KBM-7 (cell line): ENCODE measurements at places on chromosomes 12 and 14.

GRCh38 chr12:90287585-90287984, 578.9 kb upstream of the ATP2B1 start:
- peak; percentile 5 for DNase-seq

DNA sequence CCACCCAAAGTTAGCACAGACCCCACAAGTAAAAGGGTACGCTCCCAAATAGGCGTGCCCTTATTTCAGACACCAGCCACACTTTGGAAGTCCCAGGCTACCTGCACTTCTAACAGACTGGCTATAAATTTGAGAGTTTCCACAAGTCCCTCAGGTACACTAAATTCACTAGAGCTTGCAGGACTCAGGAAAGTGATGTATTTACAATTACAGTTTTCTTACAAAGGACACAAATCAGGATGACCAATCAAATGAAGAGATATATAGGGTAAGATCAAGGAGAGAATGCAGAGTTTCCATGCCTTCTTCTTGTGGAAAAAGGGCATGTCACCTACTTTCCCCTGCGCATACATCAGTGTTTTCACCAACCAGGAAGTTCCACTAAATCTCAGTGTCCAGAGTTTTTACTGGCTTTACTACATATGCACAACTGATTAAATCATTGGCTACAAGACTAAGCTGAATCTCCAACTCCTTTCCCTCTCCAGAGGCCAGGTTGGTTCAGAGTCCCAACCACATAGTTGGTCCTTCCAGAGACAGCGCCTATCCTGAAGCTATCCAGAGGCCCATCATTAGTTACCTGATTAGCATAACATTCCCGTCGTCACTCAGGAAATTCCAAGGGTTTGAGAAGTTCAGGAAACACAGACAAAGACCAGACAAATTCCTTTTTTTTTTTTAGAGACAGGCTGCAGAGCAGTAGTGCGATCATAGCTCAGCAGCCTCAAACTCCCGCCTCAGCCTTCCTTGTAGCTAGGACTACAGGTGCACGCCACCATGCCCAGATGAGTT, 84.2 kb downstream of the DENND5B start:
- DNase-seq: no peak

DNA sequence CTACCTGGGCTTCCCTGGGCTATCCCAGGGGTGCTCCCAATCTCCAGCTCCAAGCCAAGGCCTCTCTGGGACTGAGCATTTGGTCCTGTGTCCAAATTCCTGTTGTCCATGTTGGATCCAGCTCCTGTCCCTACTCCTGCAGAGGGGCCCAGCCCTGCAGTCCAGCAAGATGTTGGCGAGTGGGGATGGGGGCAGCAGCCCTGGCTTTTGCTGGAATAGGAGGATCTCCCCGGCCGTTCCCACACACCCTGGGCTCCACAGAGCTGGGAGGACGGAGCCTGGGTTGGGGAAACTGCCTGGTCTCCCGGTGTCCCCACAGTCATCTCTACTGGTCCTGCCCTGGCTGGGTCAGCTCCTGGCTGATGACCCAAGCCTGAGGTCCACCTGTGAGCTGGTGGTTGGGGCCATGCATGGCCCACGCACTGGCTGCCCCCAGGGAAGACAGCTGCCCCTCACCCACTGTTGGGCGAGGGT, 219.6 kb upstream of the C14orf180 start:
- no peak for DNase-seq

DNA sequence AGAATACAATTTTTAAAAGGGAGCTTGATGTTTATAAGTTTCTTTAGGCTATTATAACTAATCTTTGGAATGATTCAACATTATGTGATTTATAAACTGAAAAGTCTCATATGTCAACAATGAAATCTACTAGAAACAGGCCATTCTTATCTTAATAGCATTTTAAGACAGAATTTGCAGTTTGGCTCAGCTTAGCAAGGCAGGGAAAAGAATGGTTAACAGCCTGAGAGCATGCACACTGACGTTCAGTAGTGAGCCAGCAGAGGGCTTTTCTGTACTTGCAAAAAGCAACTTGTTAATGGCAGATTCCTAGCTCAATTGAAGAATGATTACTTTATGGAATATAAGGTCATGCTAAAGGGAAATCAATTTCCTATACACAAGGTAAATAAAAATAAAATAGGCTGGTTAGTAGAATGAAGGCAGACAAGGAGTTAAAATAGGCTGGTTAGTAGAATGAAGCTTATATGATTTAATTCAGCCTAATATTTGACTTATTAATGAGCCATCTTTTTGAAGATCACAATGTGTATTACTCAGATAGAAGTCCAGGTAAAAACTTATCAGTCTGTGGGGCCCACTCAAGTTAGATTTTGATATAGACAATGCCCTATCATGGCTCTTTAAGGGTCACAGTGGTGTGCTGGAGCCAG, 95.9 kb downstream of the OTOGL start:
- DNase-seq: peak; percentile 51

DNA sequence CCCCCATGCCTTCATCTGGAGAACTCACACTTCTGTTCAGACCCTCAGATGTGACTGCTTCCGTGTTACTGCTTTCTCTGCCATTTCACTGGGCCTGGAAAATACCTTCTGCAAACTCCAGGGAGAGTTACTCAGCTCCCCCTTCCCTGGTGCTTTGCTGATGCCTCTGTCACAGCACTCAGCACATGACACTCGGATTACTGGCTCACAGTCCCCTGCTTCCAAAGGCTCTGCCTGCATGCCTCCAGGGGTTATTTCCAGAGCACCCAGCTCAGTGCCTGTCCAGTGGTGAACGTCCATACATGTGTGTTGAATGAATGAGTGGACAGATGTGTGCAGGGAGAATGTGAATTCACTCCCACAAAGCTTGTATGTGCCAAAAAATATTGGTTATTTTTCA, 237.2 kb upstream of the FKBP4 start:
- no peak for DNase-seq

GRCh38 chr14:103095210-103095778, 769 bp downstream of the EXOC3L4 start:
- no peak for DNase-seq

- no peak for DNase-seq
Measured at GRCh38 chr12:34604227-34604626, 581.9 kb downstream of the ALG10 start.

DNA sequence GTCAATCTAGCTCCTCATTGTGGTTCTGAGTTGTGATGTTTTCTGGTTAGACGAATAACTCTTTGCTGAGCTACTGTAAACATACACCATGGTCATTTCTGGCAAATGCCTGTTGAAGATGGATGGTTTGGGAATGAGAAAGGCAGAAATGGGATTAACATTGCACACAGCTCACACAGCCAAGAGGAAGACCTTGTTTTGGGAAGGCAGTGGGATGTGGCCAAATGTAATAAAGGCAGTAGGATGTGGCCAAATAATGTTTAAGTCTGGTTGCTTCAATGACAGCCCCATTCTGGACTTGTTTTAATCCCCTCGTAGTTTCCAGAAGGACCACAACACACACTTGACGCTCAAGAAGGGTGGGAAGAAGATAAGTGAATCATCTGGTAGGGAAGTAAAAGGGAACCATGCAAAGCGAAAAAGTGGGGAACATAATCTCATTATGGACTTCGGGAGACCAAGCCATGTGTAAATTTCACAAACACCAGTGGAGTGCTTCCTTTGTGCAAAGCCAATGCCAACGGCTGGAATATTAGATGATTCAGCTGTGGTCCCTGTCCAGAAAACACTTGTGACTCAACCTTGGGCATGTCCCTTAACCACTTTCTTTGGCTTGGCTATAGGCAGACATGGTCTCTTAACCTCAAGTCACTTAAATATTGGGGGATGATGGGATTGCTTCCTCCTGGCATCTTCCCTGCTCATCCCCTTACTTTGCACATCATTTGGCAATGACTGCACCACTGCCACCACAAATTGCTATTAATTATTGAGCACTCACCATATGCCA, 284.4 kb upstream of the CRY1 start:
- no peak for DNase-seq

DNA sequence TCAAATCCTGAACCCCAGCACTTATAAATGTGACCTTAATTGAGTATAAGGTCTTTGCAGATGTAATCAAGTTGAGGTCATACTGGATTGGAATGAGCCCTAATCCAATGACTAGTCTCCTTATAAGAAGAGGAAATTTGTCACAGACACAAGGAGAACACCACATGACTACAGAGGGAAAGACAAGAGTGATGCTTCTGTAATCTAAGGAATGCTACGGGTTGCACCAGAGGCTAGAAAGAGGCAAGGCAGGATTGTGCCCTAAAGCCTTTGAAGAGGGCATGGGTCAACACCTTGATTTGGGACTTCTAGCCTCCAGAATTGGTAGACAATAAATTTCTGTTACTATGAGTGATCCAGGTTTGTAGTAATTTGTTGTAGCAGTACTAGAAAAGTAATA, 135.0 kb downstream of the FOXG1 start:
- no peak for DNase-seq

DNA sequence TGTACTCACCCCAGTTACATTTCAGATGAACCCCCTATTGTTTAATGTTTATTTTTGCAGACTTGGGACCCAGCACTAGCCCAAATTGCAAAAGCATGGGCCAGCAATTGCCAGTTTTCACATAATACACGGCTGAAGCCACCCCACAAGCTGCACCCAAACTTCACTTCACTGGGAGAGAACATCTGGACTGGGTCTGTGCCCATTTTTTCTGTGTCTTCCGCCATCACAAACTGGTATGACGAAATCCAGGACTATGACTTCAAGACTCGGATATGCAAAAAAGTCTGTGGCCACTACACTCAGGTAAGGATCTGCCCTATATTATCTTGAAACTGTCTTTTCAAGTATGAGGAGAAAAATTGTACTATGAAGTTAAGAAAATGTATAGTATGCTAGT, 1.2 kb downstream of the GLIPR1 start:
- peak; percentile 62 for DNase-seq

DNA sequence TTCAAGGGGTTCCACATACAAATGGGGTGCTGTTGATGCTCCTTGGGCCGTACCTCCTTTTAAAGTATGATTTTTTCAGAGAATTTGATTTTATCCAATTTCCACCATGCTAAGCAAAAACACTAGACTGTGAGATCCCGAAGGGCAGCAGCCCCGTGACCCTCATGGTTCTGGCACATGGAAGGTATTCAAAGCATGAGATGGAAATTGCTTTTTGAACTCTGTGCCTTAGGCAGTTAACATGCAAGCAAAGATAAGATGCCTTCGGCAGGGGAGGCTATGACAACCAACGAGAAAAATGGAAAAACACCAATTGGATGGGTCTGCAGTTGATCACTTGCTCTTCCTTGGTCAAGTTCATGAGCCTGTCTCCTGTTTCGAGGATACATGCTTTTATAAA, 120.8 kb upstream of the DIO3 start:
- DNase-seq: no peak

GRCh38 chr12:24952389-24952788, 3.5 kb upstream of the BCAT1 start:
- DNase-seq: no peak

GRCh38 chr12:16622338-16622737, 16.4 kb upstream of the LMO3 start:
- DNase-seq: no peak

GRCh38 chr12:47709671-47710070, 3.8 kb upstream of the RPAP3 start:
- peak; percentile 63 for DNase-seq

DNA sequence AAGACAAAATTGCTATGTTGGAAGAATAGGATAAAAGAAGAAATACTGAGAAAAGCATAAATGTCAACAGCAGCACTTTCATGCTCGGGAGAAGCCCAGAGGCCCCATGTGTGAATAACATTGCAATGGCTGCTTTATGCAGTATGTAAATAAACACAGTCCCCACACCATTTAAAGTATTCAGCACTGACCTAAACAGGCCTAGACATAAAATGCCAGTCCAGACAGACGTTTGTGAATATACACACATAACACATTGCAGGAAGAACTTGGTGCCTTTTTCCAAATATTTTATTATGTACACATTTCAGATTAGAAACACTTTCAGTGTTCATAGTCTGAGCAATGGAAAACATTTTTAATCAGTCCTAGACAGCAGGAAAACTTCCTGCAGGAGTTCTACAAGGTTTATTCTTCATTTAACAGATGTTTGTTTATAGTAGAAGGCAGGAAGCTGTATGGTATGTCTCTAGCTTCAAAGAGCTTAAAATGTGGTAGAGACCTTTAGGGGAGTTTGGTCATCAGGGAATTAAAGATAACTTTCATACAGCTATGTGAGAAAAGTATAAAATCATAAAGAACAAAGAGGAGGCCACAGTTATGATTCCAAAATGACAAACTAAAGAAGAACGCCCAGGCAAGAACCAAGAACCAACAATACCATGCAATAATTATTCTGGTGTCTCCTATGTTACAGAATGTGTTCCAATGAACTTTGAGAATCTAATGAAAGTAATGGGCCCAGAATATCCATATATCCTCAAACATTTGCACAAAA, 30.6 kb upstream of the SLC38A2 start:
- DNase-seq: no peak

DNA sequence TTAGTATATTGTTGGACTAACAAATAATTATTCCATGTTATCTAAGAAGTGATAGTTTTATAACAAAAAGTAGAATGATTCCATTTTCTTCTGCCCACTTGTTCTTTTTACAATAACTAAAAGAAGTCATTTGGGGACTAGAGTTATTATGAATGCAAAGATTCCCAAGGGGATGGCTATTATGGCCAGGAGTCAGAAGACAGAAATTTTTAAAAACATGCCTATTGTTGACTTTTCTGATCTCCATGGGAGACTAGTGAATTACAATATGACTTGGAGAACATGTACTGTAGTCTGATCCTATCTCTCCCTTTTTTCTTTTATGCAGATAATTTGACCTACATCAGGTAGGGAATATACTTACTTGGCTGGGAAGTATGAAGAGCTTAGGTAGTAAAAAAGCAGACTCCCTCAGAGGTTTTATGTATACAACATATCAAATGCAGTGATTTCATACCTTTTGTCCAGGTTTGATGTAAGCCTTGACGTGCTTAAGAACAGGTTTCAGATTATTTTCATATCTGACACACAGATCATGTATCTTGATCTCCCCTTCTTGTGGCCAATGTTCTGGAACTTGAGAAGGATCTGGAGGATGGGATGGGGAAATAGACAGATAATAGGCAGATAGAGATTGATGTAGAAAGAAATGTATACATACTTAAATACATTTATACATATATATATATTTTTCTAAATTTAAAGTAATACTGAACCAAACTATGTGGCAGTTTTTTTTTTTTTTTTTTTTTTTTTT, 41.0 kb upstream of the KCNJ8 start:
- DNase-seq: no peak

- DNase-seq: no peak
Measured at GRCh38 chr14:104601786-104602185, 2.8 kb downstream of the TMEM179 start.

DNA sequence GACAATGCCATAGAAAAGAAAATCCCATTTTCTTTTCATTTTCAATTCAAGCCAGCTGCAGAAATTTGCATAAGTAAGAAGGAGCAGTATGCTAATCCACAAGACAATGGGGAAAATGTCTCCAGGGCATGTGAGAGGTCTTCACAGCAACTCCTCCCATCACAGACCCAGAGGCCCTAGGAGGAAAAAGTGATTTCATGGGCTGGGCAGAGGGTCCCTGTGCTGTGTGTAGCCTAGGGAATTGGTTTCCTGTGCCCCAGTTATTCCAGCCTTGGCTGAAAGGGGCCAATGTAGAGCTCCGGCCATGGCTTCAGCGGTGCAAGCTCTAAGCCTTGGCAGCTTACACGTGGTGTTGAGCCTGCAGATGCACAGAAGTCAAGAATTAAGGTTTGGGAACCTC, 211.4 kb downstream of the CCDC59 start:
- DNase-seq: no peak

GRCh38 chr12:107442326-107442987, 243.1 kb upstream of the PWP1 start:
- DNase-seq: no peak

- DNase-seq: no peak
Measured at GRCh38 chr12:113271853-113272561, 50.7 kb downstream of the TPCN1 start.

- no peak for DNase-seq
Measured at GRCh38 chr14:91323031-91323430, 78.5 kb upstream of the GPR68 start.
